A172 (cell line): ENCODE measurements at places on chromosomes 2 and 18.

DNA sequence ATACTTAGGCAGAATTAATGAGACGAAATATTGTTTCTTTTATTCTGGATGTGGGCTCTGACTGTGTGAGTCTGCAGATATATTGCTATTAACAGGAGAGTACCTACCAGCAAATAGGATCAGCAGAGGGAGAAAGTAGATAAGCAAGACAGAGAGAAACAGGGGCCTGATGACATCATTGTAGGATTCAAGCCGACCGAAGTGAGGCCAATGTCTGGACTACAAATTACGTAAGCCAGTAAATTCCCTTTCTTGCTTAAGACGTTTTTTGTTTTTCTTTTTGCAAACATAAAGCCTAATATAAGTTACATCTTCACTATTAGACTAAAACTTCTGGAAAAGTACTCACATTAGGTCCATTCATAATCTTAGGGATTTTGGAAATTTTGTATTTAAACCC, 21.4 kb upstream of the PTPRM start:
- no peak for DNase-seq

- no peak for DNase-seq
These were observed 29.9 kb upstream of the MMADHC start for GRCh38 chr2:149617476-149617875.

DNA sequence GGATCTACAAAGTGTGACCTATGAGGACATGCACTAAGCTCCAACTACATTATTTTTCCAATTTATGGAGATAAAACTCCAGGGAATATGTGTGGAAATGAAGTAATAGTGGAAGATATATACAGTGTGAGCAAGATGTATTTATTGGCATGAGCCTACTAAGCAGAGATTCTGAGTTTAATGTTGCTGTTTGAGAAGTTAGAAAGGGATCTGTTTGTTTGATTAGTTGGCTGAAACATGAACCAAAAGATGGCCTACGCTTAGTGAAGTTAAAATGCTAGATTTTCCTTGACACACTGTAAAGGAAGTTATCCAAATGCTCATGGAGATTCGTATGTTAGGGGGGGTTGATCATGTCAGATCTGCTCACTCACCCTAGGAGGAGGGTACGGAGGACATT, 621.7 kb downstream of the TMEM182 start:
- DNase-seq: no peak

DNA sequence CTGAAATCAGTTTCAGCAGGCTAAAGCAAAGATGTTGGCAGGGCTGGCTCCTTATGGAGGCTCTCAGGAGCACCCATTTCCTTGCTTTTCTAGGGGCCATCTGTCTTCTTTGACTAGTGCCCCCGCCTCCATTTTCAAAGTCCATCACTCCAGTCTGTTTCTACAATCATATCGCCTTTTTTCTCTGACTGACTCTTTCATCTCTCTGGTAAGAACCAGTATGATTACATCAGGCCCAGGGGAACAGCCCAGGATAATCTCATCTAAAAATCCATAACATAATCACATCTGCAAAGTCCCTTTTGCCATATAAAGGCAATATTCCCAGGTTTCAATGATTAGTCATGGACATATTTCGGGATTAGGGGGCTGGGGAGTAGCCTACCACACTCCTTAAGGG, 57.0 kb downstream of the CUL3 start:
- DNase-seq: no peak

GRCh38 chr18:3923750-3924149, 473.8 kb downstream of the TGIF1 start:
- peak; percentile 4 for DNase-seq

DNA sequence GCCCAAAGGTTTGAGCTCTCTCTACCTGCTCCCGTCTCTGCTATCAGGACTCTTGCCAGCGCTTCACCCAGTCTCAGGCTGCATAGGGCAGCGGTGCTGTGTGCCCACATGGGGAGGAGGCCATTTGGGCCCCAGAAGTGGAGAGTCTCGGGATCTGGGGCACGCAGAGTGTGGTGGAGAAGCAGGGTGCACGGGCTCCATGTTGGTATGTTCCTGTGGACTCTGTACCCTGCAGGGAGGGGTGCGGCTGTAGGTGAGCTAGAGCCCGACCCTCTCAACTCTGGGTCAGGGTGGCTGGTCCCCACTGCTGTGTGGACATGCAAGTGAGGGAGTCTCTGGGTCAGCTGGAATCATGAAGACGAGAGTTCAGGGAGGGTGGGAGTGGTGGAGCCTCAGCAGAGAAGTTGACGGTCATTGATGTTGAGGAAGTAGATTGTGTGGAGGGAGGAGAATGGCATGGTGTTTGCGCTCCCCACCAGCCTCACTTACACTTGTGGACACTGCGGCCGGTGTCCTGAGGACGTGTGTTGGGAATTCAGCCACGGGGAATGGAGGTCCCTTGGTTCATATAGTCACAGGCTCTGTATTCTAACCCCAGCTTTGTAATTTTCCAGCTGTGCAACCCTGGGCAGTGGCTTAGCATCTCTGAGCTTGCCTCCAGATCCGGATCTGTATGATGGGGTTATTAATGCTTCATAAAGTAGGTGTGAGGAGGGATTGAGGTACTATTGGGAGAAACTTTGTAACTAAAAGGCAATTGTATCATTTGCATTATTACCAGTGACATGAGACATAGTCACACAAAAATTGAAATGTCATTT, 840 bp upstream of the PSD4 start:
- DNase-seq: no peak

- no peak for DNase-seq
These were observed 171.9 kb downstream of the KLHL29 start for GRCh38 chr2:23556929-23557328.

GRCh38 chr2:221741496-221742211, 169.6 kb upstream of the EPHA4 start:
- no peak for DNase-seq

DNA sequence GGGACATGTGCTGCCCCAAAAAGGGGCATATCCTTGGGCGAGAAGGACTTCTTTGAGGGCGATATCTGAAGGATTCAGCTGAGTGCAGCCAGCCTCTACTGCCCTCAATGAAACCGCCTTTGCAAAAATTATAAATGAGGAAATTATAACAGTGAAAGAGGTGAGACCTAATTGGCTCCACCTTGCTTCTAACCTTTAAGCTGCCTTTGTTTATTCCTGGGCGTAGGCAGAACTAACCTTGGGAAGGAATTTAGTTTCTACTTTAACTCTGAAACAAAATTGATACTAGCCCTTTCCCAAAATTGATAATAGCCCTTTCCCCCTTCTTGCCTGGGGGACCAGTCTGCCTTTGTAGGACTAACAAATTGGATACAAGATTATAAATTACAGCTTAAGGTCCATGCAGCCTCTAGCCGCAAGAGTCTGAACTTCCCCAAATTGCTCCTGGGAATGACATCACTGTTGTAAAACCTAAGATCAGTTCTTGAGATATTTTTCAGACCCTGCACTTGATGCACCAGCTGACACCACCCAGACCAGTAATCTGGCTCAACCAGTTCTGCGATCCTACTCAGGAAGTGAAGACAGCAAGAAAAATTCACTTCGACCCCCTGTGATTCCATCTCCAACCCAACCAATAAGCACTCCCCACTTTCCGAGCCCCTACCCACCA, 36.0 kb upstream of the ASAP2 start:
- no peak for DNase-seq

GRCh38 chr2:88711897-88712296, 20.4 kb downstream of the RPIA start:
- no peak for DNase-seq

- no peak for DNase-seq
These were observed 12.4 kb downstream of the ATOH8 start for GRCh38 chr2:85766229-85766628.

DNA sequence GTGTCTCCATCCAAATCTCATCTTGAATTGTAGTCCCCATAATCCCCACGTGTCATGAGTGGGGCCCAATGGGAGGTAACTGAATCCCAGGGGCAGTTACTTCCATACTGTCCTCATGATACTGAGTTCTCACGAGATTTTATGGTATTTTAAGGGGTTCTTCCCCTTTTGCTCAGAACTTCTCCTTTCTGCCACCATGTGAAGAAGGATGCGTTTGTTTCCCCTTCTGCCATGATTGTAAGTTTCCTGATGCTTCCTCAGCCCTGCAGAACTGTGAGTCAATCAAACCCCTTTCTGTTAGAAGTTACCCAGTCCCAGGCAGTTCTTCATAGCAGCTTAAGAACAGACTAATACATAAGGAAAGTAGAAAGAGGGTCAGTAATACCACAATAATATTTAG, 480.4 kb downstream of the KCNJ3 start:
- DNase-seq: no peak

GRCh38 chr18:46222710-46223360, 118.7 kb downstream of the HAUS1 start:
- DNase-seq: no peak

DNA sequence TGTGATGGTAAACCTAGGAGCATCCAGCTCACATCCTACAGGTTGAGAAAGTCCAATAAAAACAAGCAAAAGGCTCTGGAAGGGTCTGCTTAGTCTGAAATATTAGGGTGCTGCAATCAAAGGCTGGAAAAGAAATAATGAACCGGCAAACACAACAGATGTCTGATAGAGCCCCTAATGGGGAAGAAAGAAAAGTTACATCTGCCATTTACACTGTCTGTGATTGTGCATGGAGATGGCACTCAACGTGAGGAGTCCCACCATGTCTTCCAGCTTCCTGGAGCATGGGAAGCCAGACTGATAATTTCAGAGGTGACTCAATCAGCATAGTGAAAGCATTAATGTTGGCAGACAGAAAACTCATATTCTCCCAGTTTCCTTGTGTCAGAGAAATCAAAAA, 307.8 kb downstream of the EPHA4 start:
- DNase-seq: no peak

GRCh38 chr2:65549631-65550030, 117.2 kb upstream of the SPRED2 start:
- DNase-seq: no peak

GRCh38 chr18:65768120-65768778, 17.4 kb downstream of the CDH7 start:
- DNase-seq: peak; percentile 64
